ENCODE measurements at places on chromosomes 3 and 15.

GRCh38 chr3:131735116-131735515, 232.3 kb upstream of the MRPL3 start:
- no peak for DNase-seq

DNA sequence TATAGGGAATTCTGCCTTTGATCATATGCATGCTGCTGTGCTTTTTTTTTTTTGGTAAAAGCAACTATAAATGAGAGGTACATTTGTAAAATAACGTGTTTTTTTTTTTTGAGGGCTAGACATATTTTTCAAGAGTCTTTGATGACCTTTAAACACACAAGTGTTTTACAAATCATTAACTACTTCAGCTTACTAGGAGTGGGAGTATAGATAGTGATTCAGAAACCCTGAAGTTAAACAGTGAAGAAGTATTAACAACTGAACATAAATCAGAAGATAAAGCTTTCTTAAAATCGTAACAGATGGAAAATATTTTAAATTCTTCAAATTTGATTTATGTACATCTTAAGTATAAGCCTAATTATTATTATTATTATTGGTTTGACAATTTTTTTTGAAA, 2.9 kb upstream of the GMNC start:
- no peak for DNase-seq

GRCh38 chr15:22831473-22831872, 7.0 kb upstream of the NIPA2 start:
- DNase-seq = no peak

DNA sequence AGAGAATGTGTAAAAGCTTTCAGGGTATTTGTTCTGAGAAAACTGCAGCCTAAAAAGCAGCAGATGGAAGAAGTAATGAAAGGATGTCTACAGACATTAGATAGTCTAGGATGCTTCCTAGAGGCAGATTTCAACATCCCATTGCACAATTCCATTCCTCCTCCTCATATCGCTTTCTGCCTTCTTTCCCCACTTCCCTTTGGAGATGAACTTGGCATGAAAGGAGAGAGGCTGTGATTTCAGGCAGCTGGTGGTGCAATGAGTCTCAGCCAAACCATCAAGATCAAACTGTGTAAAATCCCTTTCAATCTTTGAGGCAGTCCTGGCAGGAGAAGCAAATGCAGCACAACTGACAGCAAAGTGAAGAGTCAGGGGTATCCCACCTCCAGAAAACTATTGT, 438.7 kb upstream of the KCNMB2 start:
- DNase-seq = peak; percentile 39

DNA sequence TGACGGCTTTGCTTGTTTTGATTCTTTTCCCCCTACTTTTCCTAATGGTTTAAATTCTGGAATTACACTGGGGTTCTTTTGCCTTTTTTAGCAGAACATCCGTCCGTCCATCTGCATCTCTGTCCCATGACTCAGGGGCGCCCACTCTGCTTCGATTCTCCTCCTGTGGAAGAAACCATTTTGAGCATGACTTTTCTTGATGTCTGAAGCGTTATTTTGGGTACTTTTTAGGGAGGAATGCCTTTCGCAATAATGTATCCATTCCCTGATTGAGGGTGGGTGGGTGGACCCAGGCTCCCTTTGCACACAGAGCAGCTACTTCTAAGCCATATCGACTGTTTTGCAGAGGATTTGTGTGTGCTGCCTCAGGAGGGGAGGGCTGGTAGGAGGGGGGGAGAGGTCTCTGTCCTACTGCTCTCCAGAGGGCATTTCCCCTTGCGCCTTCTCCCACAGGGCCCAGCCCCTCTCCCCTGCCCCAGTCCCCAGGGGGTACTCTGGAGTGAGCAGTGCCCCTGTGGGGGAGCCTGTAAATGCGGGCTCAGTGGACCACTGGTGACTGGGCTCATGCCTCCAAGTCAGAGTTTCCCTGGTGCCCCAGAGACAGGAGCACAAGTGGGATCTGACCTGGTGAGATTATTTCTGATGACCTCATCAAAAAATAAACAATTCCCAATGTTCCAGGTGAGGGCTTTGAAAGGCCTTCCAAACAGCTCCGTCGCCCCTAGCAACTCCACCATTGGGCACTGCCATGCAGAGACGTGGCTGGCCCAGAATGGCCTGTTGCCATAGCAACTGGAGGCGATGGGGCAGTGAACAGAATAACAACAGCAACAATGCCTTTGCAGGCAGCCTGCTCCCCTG, 19.5 kb upstream of the BSN start:
- DNase-seq = no peak

- DNase-seq = no peak
These were observed 53.7 kb upstream of the KY start for GRCh38 chr3:134704556-134704955.

GRCh38 chr3:150734795-150735119, 28.2 kb downstream of the SIAH2 start:
- no peak for DNase-seq

DNA sequence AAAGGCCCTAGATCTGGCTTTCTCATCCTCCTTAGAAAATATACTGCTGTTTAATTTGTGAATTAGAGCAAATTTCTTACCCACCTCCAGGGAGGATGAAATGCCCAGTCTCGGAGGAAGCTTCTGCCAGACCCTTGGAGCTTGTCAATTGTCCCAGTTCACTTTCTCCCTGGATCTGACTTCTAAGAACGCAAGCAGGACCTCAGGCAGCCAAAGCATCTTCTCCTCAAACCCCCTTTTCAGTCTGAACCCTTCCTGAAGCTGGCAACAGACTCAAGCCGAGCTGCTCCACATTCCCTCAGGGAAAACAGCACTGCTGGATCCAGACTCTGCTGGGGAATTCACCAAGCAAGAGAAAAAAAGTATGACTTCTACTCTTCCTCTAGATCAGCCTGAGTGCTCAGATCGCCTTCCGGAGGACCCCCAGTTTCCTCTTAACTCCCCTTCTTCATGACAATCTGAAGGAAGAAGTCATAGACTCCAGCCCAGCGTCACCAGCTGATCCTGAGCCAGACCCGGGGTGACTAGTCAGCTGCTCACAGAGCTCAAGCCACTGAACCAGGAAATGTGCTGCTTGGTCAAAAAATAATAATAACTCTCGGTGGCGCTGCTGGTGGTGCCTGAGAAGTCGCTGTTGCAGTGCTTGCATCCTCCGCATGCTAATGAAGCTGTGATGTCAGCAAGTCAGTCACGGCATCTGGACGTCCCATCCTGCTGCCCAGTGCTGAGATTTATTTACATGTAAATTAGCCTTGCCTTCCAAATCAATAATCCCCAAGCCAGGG, at the start of gene PRICKLE2:
Gene PRICKLE2, minus strand, starts transcription at position 641 of the 785 bp plus-strand sequence. CDS start 26,539 bp downstream, outside the sequence.
- DNase-seq = peak; percentile 30

DNA sequence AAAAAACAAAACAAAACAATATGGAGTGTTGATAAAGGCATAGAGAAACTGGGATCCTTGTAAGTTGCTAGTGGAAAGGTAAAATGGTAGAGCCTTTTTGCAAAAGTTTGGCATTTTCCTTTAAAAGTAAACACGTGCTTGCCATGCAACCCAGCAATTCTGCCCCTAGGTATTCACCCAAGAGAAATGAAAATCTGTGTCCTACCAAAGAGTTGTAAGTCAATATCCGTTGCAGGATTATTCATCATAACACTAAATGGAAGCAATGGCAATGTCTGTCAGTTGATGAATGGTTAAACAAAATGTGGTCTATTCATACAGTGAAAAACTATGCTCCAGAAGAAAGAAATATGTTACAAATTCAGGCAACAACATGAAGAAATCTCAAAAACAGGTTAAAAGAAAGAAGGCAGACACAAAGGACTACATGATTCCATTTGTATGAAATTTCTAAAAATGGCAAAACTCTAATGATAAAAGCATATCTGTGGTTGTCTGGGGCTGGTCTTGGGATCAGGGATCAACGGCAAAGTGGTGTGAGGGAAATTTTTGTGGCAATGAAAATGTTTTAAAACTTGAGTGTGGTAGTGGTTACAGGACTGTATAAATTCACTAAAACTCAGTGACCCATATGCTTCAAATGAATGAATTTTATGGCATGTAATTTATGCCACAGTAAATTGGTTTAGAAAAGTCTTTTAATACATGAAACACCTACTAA, 229.6 kb downstream of the OPA1 start:
- no peak for DNase-seq

- no peak for DNase-seq
These were observed 171.1 kb upstream of the ICE2 start for GRCh38 chr15:60649845-60650548.

- peak; percentile 21 for DNase-seq
These were observed 220.5 kb upstream of the LRRN1 start for GRCh38 chr3:3578718-3579117.

- DNase-seq = peak; percentile 88
These were observed 600.5 kb downstream of the EDEM1 start for GRCh38 chr3:5787861-5788488.

DNA sequence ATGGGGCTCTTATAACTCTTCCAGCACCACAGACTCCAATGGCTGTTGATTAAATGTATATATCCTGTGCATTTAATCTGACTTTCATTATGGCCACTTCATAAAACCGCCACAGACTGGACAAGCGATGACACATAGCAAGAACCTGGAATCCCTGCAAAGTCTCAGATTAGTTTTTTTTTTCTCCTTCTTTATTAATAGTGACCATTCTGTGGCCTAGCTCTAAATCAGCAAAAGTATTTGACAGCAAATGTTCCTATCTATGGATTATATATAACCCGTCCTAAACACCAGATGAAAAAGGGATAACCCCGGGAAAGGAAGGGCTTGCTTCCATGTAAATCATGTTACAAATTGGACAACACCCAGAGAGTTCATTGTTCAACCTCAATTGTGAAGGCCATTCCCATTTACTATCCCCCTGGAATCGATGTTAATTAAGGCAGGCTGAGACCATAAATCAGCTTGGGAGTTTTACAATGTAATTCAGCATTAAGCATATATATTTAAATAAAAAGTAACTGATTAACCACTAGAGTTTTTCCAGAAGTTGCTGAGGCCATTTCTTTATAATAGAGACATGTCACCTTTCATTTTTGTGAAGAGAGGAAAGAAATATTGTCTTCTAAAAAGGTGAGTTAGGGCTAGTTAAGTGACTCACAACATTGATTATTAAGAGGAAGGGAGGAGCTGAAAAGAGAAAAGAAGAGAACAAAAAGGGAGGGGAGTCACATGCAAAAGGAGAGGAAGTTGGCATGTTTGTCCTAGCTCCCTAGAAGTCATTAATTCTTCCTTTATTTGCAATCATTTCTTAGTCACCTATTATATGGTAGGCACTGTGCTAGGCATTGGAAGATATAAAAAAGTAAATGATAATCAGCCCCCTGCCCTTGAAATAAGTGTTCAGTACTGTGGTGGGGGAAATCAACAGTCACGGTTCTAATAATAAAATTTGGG, 26.2 kb downstream of the ALDH1A2 start:
- DNase-seq = no peak

- DNase-seq = peak; percentile 36
These were observed at the start of gene GPR156 for GRCh38 chr3:120284747-120285507. GPR156 (minus strand) TSS chr3:120285222; CDS start chr3:120244098, 41,124 bp downstream.

DNA sequence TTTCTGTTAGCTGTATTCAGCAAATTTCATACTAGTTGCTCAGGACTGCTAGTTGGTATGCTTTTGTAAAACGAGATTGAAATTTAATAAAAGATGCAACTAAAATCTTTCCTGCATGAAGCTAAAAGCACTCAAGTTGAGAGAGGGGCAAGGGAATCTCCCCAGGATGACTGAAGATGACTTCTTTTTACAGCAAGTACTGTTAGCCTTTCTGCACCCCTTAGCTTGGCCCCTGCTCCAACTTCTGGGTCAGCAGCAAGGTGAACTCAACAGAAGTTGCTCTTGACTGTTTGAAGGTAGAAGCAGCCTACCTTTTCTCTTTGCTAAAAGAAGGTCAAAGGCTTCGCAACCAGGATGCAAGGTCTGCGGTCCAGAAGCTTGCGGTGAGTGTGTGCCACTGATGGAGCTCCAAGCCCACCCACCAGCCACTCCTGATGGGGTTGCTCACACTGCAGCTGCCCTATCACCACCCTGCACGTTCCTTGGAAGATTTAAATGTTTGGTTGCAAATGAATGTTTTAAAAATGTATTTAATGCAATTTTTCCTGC, 32.5 kb downstream of the NME9 start:
- no peak for DNase-seq

GRCh38 chr3:157089455-157090221, 70.3 kb downstream of the CCNL1 start:
- DNase-seq = peak; percentile 92

- peak; percentile 71 for DNase-seq
These were observed 54.3 kb downstream of the DGKG start for GRCh38 chr3:186307594-186308221.

DNA sequence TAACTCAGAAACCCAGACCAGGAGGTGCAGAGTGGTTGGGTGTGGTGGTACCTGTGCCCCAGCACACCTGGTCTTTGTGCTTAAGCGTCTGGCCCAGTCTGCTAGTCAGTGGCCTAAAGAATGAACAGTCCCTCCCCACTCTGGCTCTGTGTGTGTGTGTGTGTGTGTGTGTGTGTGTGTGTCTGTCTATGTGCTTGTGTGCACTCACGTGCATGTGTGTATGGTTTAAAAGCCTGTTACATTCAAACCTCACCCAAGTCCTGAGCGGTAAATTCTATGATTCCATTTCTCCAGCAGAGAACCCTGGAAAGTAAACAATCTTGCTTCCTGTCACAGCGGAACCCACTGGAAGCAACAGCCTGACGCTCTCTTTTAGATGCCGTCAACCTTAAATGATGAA, 34.2 kb downstream of the EDEM1 start:
- no peak for DNase-seq

DNA sequence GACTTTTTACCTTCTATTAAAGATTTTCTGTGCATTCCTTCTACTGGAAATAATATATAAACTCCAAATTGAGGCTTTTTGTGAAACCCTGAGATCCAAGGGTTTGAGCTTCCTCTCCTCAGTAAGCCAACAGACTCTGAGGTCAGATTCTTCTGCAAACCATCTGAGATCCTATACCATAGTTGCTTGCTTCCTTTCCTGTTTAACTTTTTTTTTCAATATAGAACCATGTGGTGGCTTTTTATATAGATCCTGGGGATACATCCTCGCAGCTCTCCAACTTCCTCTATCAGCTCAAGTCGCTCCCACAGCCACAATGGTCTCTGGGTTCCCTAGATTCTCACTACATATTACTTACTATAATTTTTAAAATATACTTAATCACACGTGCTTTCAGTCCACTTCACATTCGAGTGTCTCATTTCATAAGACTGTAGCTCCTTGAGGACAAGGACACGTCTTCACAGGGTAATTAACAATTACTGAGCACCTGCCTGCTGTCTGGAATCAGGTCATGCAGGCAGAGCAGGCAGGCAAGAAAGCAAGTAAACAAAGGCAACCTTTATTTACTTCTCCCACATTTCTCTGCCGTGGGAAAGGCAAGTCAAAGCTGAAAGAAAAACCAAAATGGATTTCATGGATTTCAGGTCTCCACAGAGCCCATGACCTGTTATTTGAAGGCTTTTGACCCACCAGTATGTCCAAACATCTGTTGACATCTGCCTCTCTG, 941.5 kb downstream of the FHIT start:
- DNase-seq = no peak

DNA sequence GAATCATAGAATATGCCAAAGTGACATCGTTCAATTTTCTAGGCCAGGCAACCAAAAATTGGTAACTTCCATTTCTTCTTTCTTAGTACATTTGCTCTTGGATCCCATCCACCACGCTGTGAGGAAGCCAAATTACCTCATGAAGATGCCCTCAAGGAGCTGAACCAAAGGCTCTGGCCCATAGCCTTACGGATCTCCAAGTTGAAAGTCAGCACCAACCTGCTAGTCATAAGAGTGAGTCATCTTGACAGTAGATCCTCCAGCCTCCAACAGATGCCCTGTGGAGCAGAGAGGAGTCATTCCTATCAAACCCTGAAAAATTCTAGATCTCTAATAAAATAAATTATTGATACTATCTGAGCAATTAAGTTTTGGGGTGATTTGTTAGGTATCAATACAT, 322.5 kb upstream of the COL8A1 start:
- no peak for DNase-seq

- DNase-seq = no peak
These were observed 769 bp downstream of the TAFA4 start for GRCh38 chr3:68931406-68932149.
